ENCODE measurements at places on chromosomes 1 and 21. TPM values are rescaled to one million over a fixed set of nuclear protein-coding genes. Genes with fewer than 3 reads are reported as not detected.

GUCA2B gene
- total RNA-seq, result not detected

RIPK4 gene
- 0.38 TPM for total RNA-seq

VAV3 gene
- 32.6 TPM for total RNA-seq

GOLT1A gene
- total RNA-seq, result 0.57 TPM

RHD gene
- 0.10 TPM for total RNA-seq

NEGR1 gene
- 37.8 TPM for total RNA-seq

UTS2 gene
- 2.9 TPM for total RNA-seq

MOV10 gene
- 47.3 TPM for total RNA-seq

IGSF3 gene
- total RNA-seq, result 44.4 TPM

All from motor neuron (in vitro differentiated cells).